ENCODE measurements at places on chromosomes 2 and 18. TPM values are rescaled to one million over a fixed set of nuclear protein-coding genes. Genes with fewer than 3 reads are reported as not detected.

The GCG gene
- 0.31 TPM for total RNA-seq

The REEP1 gene
- 0.23 TPM for total RNA-seq

The EN1 gene
- total RNA-seq, result 0.26 TPM

The DYSF gene
- total RNA-seq, result 0.31 TPM

DNA sequence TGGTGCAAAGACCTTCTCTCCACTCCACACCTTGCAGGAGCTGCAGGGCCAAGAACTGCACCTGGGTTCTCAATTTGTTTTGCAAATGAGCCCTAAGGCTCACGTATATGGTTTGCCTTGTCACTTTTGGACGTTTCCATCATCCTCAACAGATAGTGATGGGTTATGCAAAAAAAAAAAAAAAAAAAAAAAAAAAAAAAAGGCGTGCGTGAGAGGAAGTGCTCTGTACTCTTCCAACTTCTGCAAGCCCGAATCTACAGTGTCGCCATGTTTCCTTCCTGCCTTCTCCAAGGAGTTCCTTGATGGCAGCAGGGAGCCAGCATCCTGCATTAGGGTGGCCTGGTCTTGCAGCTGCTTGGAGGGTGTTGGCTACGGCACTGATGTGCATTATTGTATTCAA is 4.0 kb upstream of the INHBB start:
- DNase-seq, result no peak

DNA sequence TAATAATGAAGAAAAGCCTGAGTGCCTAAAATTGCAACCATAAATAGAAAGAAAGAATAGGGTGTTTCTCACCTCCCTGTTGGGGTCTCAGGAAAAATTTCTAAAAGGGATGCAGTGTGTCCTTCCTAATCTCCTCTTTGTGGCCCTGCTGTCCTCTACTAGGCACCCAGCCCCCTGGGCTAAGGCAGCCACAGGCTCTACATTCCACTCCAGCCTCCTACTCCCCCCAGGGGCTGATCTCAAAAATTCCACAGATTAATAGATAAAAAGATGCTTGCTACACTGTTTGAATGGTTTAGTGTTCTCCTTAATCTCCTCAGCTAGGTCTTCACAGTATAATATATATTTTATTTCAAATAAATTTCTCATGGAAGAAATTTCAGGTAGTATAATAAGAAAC is 17.6 kb downstream of the SATB2 start:
- DNase-seq, result no peak

- no peak for DNase-seq
These were observed 81.1 kb downstream of the UPP2 start for GRCh38 chr2:158182676-158183295.

DNA sequence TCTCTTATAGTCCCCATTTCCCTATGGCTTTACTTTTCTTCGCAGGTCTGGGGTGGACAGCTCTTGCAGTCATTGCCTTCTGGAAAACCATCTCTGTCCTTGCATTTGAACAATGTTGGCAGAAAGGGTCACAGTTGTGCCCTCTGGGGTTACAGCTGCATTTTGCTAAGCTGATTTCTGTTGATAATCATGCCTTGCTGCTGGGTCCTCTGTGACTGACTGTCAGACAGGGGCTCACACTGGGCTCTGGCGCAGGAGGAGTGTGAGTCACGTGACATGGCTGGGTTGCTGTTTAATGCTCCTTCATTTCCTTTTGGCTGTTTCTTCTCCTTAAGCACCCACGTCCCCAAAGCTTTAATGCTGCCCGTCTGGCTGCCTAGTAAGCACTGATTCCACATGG is 196.6 kb upstream of the LHCGR start:
- DNase-seq, result no peak

GRCh38 chr2:137185378-137186078 is 420.2 kb downstream of the THSD7B start:
- no peak for DNase-seq

DNA sequence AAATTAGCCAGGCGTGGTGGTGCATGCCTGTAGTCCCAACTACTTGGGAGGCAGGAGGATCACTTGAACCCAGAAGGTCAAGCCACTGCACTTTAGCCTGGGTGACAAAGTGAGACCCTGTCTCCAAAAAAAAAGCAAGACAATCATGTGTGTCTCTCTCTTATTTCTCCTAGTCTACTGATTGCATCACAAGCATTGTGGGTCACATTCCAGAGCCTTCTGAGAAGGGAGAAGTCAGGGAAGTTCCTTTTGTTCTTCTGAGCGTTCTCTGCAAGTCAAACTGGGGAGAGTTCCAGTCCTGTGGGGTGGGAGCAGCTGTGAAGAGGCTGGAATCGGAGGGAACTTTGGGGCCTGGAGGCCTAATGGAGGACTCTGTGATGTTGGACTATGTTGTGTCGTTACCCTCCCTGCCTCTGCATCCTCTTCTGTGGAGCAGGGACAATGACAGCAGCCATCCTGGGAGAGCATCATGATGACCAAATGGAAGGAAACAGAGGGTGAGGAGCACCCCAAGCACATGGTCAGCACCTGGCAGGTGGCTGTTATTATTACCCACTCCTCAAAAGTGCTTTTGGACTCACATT is 115.4 kb downstream of the MRO start:
- no peak for DNase-seq

- no peak for DNase-seq
These were observed 40.6 kb downstream of the PDCL3 start for GRCh38 chr2:100603414-100603813.

- no peak for DNase-seq
These were observed 53.6 kb upstream of the LPIN2 start for GRCh38 chr18:3066341-3067110.

DNA sequence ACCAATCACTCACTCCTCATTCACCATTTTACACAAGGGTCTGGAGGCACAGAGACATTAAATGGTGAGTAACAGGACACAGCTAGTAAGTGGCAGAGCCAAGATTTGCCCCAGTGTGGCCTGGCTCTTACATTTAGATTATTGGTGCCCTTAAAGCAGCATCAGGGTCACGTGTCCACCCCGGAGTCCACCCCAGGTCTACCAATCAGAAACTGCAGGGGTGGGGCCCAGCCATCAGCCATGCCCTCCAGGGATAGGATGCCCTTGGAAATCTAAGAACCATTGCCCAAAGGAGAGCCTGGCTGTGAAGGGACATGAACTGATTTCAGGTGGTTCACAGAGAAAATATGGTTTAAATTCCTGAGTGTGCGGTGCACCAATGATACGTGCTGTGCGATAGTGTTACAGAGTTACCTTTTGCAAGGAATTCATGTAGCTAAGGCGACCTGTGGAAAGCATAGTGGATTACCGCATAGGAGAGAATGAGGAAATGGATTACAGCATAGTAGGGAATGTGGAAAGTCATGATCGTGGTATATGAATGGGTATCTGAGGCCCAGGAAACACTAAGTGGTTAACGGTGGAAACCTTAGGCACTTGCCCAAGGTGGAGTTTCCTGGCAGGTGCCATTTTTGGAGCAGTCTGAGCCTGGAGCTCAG is 17.8 kb downstream of the IGFBP5 start:
- DNase-seq, result no peak

- DNase-seq, result no peak
These were observed 44.4 kb downstream of the TRIB2 start for GRCh38 chr2:12761104-12761503.
